GM10248 (cell line): ENCODE measurements at places on chromosomes 3 and 15.

DNA sequence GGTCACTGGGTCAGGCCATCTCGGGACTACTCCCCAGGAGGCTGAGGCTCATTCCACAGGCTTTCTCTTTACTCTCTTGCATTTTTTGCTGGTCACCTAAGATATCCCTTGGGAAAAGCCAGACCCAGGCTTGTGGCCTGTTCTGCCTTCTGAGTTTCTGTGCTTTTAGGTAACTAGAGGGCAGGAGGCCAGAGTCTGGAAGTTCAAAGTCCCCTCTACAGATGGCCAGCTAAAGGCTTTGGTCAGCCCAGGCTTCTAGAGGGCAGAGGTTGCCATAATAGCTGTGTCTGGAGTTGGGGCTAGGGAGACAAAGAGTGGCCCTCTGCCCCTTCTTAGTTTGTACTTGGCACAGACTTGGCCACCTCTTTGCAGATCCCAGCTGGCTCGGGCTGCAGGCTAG lies 8.4 kb upstream of the PARP6 start:
- DNase-seq = no peak

DNA sequence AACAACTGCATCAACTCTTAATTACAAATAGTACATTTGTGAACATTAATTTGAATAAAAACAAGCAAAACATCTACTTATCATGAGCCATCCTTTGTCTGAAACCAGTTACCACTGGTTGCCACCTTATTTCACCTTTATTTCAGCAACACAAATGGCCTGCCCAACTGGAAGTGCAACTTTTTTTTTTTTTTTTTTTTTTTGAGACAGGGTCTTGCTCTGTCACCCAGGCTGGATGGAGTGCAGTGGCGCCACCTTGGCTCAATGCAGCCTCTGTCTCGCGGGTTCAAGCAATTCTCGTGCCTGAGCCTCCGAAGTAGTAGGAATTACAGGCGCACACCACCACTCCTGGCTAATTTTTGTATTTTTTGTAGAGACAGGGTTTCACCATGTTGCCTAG lies 13.1 kb downstream of the WDR82 start:
- no peak for DNase-seq

DNA sequence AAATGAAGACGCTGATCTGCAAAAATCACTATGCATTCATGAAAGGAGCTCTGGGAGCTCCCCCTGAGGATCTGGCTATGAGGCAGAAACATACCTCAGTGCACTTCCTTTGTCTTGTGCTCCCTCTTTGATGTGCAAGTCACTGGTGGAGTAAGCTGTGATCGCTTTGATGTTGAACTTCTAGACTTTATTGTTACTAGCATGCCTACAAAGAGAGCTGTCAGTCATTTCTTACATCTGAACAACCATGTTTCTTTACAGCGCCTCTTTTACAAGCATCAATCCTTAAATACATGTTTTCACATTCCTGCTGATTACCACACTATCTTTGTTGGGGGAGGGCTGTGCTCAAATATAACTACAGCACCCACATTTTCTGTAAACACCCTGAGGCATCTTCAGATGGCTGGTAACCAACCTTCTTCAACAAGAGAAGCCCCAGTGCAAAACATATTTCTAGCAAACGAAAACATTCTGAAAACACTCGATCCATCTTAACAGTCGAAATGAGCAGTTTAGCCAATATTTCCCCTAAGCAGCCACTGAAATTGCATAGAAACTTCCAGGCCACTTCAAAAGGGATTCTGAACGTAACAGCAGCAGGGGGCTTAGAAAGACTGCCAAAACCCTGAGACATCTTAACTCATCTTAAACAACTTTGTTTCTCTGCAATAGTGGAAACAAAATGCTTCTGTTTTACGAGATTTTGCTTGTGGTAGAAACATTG lies 101.9 kb upstream of the ICE2 start:
- DNase-seq = no peak

GRCh38 chr3:123605789-123606234 lies 21.0 kb upstream of the HACD2 start:
- peak; percentile 53 for DNase-seq

DNA sequence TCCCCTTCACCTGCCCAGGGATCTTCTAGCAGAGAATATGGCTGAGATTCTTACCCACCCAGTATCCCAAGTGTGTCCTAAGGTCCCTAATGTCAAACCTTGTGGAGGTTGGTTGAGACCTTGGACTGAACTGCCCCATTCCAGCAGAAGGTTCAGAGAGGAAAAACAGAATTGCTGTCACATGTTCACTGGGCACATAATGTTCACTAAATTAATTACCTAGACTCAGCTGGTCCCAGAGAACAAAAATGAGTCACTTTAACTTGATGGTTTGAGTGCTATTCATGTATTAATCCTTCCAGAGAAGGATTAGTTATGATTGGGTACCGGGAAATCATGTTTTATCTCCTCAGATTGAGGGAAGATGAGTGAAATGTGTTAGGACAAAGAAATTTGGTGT lies 171.3 kb upstream of the GADL1 start:
- DNase-seq = no peak
